Adrenal gland (tissue), 19 donors: ENCODE measurements at places on chromosomes 4 and X.

- no peaks in the 10 kb centered on the region for H3K4me1 ChIP-seq
- no peak overlapping the region for H3K4me3 ChIP-seq
- H3K27ac ChIP-seq: no peak overlapping the region
- DNase-seq: no peak
- H3K36me3 ChIP-seq: no peaks in the 10 kb centered on the region
These were observed 180.3 kb upstream of the ATOH1 start for GRCh38 chr4:93648258-93648657.

- H3K36me3 ChIP-seq: no peaks in the 10 kb centered on the region
- H3K4me1 ChIP-seq: no peaks in the 10 kb centered on the region
- no peak overlapping the region for H3K4me3 ChIP-seq
- H3K27me3 ChIP-seq: no peaks in the 10 kb centered on the region
- no peak for DNase-seq
These were observed 461.7 kb downstream of the PCDH18 start for GRCh38 chr4:137070614-137071013.

- peaks cover 9% of the 10 kb centered on the region for H3K27me3 ChIP-seq
- H3K4me3 ChIP-seq: no peak overlapping the region
- DNase-seq: no peak
- no peaks in the 10 kb centered on the region for H3K36me3 ChIP-seq
- no peaks in the 10 kb centered on the region for H3K4me1 ChIP-seq
- no peak overlapping the region for H3K27ac ChIP-seq
These were observed 106.3 kb upstream of the MID1 start for GRCh38 chrX:10726647-10727046.

GRCh38 chrX:17736856-17737709 lies at the start of gene SCML1:
SCML1 (plus strand) TSS chrX:17737493; CDS start chrX:17744187, 6,694 bp downstream.
- no peaks in the 10 kb centered on the region for H3K27me3 ChIP-seq
- H3K4me1 ChIP-seq: peaks cover 8% of the 10 kb centered on the region
- H3K27ac ChIP-seq: peak within 1 kb of the TSS; percentile 94
- H3K4me3 ChIP-seq: peak within 1 kb of the TSS; percentile 11

GRCh38 chrX:153003981-153004380 lies 10.1 kb upstream of the PNMA5 start:
- H3K4me1 ChIP-seq: no peaks in the 10 kb centered on the region
- no peak overlapping the region for H3K27ac ChIP-seq
- DNase-seq: no peak
- no peak overlapping the region for H3K4me3 ChIP-seq
- H3K27me3 ChIP-seq: peaks cover 16% of the 10 kb centered on the region

DNA sequence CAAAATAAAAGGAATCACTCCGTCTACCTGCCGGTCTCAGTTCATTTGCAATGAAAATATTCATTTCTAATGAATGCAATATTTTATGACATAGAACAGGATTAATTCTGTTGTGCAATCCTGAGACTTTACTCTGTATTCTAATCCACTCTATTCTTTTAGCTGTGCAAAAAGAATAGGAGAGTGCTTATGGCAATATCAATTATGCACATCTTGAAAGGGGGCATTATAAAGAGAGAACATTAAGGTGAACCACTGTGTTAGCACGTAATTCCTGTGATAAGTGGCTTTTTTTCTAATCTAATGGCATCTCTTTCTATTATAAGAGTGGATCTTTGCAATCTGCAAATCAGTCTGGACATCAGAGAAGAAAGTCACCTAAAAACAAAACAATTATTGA lies 99.5 kb downstream of the KCNIP4 start:
- H3K4me3 ChIP-seq: no peak overlapping the region
- H3K27me3 ChIP-seq: no peaks in the 10 kb centered on the region
- H3K27ac ChIP-seq: no peak overlapping the region
- no peaks in the 10 kb centered on the region for H3K36me3 ChIP-seq

GRCh38 chr4:103197765-103198110 lies 405 bp downstream of the CENPE start:
- peak overlapping the region; percentile 50 for H3K4me3 ChIP-seq
- DNase-seq: no peak
- H3K27ac ChIP-seq: no peak overlapping the region
- H3K4me1 ChIP-seq: peaks cover 5% of the 10 kb centered on the region

DNA sequence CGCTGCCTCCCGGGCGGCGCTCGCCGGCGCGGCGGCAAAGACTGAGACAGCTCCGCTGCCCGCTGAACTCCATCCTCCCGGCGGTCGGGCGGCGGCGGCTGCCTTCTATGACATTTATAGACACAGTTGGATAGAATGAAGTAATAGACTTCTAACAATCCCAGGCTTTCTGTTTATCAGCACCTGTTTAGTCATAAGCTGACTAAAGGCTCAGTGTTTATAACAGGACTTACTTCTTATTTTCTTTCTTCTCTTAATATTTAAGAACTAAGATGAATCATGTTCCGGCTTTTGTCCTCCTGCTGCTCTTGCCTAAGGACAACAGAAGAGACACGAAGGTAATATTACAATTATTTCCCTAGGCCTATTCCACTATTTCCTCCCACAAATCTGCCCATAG lies 3.9 kb downstream of the ARL13A start:
- no peaks in the 10 kb centered on the region for H3K4me1 ChIP-seq
- no peak for DNase-seq
- no peak overlapping the region for H3K4me3 ChIP-seq

GRCh38 chrX:10923466-10923865 lies 187.7 kb upstream of the HCCS start:
- H3K4me1 ChIP-seq: no peaks in the 10 kb centered on the region
- H3K4me3 ChIP-seq: no peak overlapping the region
- H3K27me3 ChIP-seq: no peaks in the 10 kb centered on the region
- no peak overlapping the region for H3K27ac ChIP-seq
- no peak for DNase-seq

- H3K36me3 ChIP-seq: no peaks in the 10 kb centered on the region
- H3K27me3 ChIP-seq: no peaks in the 10 kb centered on the region
- no peak overlapping the region for H3K4me3 ChIP-seq
- DNase-seq: no peak
These were observed 44.3 kb downstream of the CNGA1 start for GRCh38 chr4:47972181-47972580.

DNA sequence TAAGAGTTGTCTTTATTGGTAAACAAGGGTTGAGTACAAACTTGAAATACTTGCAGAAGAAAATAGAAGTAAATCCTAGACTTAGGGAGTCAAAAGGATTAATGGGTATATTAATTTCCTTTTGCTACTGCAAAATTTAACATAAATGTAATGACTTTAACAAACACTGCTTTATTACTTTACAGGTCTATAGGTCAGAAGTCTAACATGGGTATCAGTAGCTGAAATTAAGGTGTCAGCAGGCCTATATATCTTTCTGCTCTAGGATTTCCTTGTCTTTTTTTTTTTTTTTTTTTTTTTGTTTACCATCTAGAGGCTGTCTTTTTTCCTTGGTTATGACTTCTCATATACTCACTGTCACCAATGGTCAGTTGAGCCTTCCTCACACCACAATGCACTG lies 220.4 kb downstream of the GRID2 start:
- no peaks in the 10 kb centered on the region for H3K36me3 ChIP-seq
- no peak overlapping the region for H3K4me3 ChIP-seq
- H3K27me3 ChIP-seq: no peaks in the 10 kb centered on the region

DNA sequence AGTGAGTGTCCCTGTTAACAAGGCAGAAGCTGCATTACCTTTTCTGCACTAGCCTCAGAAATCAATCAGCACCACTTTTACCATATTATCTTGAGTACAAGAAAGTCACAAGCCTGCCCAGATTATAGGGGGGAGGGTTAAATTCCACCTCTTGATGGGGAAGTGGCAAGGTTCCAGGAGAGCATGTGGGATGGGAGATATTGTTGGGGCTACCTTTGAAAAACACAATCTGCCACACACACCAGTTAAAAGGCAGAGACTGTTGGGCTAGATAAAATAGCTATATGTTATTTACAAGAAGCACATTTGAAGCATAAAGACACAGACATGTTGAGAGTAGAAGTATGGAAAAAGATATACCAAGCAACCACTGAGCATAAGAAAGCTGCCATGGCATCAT lies 6.6 kb upstream of the AVPR2 start:
- no peaks in the 10 kb centered on the region for H3K36me3 ChIP-seq
- H3K4me3 ChIP-seq: no peak overlapping the region

- H3K36me3 ChIP-seq: no peaks in the 10 kb centered on the region
- no peak overlapping the region for H3K4me3 ChIP-seq
- H3K27ac ChIP-seq: no peak overlapping the region
- DNase-seq: no peak
These were observed 2.6 kb upstream of the TRPC5 start for GRCh38 chrX:112085149-112085548.

GRCh38 chr4:8370835-8371595 lies 69.5 kb downstream of the ACOX3 start:
- DNase-seq: no peak
- no peak overlapping the region for H3K4me3 ChIP-seq
- H3K27me3 ChIP-seq: no peaks in the 10 kb centered on the region
- H3K36me3 ChIP-seq: no peaks in the 10 kb centered on the region

DNA sequence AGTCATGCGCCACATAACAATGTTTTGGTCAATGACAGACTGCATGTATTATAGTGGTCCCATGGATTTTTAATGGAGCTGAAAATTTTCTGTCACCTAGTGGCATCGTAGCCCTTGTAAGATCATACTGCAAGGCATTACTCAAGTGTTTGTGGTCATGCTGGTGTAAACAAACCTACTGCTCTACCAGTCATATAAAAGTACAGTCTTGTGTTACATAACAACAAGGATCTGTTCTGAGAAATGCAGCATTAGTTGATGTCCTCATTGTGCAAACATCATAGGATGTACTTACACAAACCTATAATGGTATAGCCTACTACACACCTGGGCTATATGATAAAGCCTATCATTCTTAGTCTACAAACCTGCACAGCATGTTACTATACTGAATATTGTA lies 34.6 kb downstream of the COX18 start:
- H3K4me1 ChIP-seq: no peaks in the 10 kb centered on the region
- no peaks in the 10 kb centered on the region for H3K36me3 ChIP-seq
- no peaks in the 10 kb centered on the region for H3K27me3 ChIP-seq
- no peak overlapping the region for H3K27ac ChIP-seq

DNA sequence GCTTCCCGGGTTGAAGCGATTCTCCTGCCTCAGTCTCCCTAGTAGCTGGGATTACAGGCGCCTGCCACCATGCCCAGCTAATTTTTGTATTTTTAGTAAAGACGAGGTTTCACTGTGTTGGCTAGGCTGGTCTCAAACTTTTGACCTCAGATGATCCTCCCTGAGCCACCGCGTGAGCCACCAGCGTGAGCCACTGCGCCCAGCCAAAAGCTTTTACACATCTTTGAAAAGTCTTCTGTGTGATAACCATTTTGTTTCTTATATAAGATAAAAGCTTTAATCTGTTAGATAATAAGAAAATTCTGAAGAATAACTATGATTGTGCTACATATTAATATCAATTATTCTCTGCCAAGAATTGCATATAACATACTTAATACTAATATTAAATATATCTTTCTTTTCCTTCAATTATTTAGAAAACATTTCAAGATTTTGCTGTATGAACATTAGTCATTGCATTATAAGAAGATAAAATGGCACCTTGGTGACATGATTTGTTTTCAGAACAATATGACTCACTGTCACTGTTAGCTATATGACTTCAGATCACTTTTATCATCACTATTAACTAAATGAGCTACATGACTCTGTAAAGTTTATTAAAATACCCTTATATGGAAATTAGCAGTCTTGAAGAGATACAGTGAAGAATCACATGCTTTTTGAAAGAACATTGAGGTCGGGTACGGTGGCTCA lies 33.4 kb downstream of the RUFY3 start:
- no peak overlapping the region for H3K4me3 ChIP-seq
- peaks cover 7% of the 10 kb centered on the region for H3K4me1 ChIP-seq
- no peaks in the 10 kb centered on the region for H3K27me3 ChIP-seq
- H3K27ac ChIP-seq: no peak overlapping the region

- no peak overlapping the region for H3K4me3 ChIP-seq
- H3K4me1 ChIP-seq: no peaks in the 10 kb centered on the region
- no peak overlapping the region for H3K27ac ChIP-seq
- no peak for DNase-seq
- H3K27me3 ChIP-seq: peaks cover 17% of the 10 kb centered on the region
These were observed 262.6 kb upstream of the RPS6KA3 start for GRCh38 chrX:20529301-20529700.

DNA sequence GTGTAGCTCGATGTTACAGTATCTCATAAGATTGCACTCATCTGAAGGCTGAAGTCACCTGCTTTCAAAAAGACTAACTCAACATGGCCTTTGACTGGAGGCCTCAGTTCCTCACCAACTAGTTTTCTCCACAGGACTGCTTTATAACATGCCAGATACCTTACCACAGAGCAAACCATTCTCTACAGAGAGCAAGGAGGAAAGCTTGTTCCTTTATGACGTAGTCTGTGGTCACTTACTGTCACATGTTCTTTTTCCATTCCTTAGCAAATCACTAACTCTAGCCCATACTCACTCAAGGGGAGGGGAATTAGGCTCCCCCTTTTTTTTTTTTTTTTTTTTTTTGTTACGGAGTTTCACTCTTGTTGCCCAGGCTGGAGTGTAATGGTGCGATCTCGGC lies 3.2 kb downstream of the THAP9 start:
- no peak overlapping the region for H3K27ac ChIP-seq
- no peak for DNase-seq
- H3K4me3 ChIP-seq: no peak overlapping the region
- no peaks in the 10 kb centered on the region for H3K36me3 ChIP-seq
- H3K4me1 ChIP-seq: peaks cover 17% of the 10 kb centered on the region

DNA sequence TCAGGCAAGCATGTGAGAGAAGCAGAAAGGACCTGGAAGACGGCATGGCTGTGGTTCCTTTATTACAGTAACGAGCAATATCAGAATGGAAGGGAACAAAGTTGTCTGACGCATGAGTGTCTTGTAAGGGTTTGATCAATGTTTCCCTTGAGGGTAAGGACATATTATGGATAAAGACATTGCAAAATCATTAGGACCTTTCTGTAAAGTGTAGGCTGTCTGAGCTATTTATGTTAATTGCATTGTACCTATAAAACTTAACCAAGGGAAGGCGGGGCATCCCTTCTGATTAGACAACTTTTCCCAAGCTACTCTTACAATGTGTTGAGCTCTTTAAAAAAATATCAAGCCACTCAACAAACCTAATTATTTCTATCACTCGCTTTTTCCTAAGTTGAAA lies 112.2 kb upstream of the JADE1 start:
- no peaks in the 10 kb centered on the region for H3K36me3 ChIP-seq
- no peak for DNase-seq
- H3K27me3 ChIP-seq: no peaks in the 10 kb centered on the region

- no peak for DNase-seq
- peaks cover 5% of the 10 kb centered on the region for H3K27me3 ChIP-seq
- no peak overlapping the region for H3K27ac ChIP-seq
- H3K36me3 ChIP-seq: no peaks in the 10 kb centered on the region
- H3K4me3 ChIP-seq: no peak overlapping the region
- H3K4me1 ChIP-seq: peaks cover 3% of the 10 kb centered on the region
These were observed 106.4 kb downstream of the DHX15 start for GRCh38 chr4:24477919-24478318.

GRCh38 chr4:184265546-184266351 lies 48.1 kb upstream of the ENPP6 start:
- no peaks in the 10 kb centered on the region for H3K27me3 ChIP-seq
- peak; percentile 49 for DNase-seq
- no peaks in the 10 kb centered on the region for H3K36me3 ChIP-seq
- H3K4me3 ChIP-seq: no peak overlapping the region
- no peaks in the 10 kb centered on the region for H3K4me1 ChIP-seq
- H3K27ac ChIP-seq: no peak overlapping the region

- no peaks in the 10 kb centered on the region for H3K27me3 ChIP-seq
- H3K4me3 ChIP-seq: no peak overlapping the region
- no peak overlapping the region for H3K27ac ChIP-seq
These were observed 407.1 kb downstream of the IL15 start for GRCh38 chr4:142043509-142043908.
